Large intestine (tissue), 12 donors: ENCODE measurements at places on chromosomes 2 and 18. TPM values are rescaled to one million over a fixed set of nuclear protein-coding genes. Genes with fewer than 3 reads are reported as not detected.
A peak's percentile ranks its signal among the peaks of the same experiment; 100 is the strongest.

DNA sequence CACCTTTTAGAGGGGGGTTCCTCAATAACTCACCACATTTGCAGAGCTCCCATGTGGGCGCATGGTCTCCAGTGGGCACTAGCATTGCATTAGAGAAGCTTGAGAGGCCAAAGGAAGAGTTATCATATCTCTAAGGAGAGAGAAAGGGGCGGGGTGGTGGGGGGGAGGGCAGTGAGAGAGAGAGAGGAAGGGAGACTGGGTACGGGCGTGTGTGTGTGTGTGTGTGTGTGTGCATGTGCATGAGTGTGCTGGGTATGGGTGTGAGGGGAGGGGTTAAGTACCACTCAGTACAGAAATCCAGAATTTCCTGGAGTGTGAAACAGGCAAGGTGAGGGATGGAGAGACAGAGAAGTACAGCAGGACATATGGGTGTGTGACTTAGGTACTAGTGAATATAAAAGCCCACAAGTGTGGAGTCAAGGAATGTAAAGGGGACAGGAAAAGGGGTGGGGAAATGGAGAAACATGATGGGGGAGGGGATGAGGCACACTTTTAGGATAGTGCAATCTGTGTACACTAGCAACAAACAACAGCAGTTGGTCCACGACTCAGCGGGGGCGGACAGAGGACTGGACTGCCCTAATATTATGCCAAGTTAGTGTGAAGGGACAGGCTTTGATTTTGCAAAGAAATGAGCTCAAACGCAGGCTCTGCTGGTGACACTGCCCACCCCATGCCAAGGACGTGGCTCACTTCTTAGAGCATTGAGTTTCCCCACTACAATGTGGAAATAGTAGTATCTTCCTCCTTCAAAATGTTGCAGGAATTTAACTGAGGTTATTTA, 91.3 kb downstream of the SPRED2 start:
- H3K27me3 ChIP-seq, result no peaks in the 10 kb centered on the region
- H3K4me3 ChIP-seq, result no peak overlapping the region
- no peak for DNase-seq
- no peaks in the 10 kb centered on the region for H3K36me3 ChIP-seq
- peaks cover 3% of the 10 kb centered on the region for H3K4me1 ChIP-seq
- H3K27ac ChIP-seq, result no peak overlapping the region

- no peaks in the 10 kb centered on the region for H3K27me3 ChIP-seq
- H3K27ac ChIP-seq, result no peak overlapping the region
- no peak for DNase-seq
- H3K4me3 ChIP-seq, result no peak overlapping the region
- no peaks in the 10 kb centered on the region for H3K36me3 ChIP-seq
- no peaks in the 10 kb centered on the region for H3K4me1 ChIP-seq
Observed at GRCh38 chr2:31997653-31998052, 13.2 kb downstream of the MEMO1 start.

- no peak overlapping the region for H3K4me3 ChIP-seq
- H3K27ac ChIP-seq, result no peak overlapping the region
- peaks cover 12% of the 10 kb centered on the region for H3K4me1 ChIP-seq
- DNase-seq, result no peak
- H3K36me3 ChIP-seq, result no peaks in the 10 kb centered on the region
Observed at GRCh38 chr2:120346667-120347358, 877 bp downstream of the INHBB start.

DNA sequence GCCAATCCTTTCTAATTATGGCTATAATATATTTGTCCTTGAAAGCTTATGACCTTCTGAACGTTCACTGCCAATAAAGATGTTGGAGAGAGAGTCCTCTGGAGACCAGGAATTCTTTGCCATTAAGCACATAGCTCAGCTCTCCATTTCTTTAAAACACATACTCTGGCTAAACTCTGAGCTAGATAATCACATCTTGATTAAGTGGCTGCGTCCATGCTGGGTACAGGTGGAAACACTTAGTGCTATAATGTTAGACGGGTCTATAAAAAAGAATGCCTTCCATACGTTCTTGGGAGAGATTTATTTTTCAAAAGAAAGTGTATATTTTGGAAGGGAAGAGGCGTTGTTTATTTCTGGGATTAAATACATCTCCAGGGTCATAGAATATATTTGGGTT, 314.5 kb downstream of the LPIN1 start:
- DNase-seq, result no peak
- no peaks in the 10 kb centered on the region for H3K36me3 ChIP-seq
- no peaks in the 10 kb centered on the region for H3K4me1 ChIP-seq
- no peak overlapping the region for H3K4me3 ChIP-seq

CD207 gene
- 1.9 TPM for polyA plus RNA-seq

- no peak overlapping the region for H3K27ac ChIP-seq
- no peak for DNase-seq
- H3K36me3 ChIP-seq, result no peaks in the 10 kb centered on the region
- no peaks in the 10 kb centered on the region for H3K4me1 ChIP-seq
Observed at GRCh38 chr18:48583573-48583972, 44.7 kb downstream of the CTIF start.

COLEC12 gene
- polyA plus RNA-seq, result 19.1 TPM

- no peaks in the 10 kb centered on the region for H3K4me1 ChIP-seq
- no peak overlapping the region for H3K27ac ChIP-seq
- no peak for DNase-seq
Observed at GRCh38 chr18:26082475-26082874, 7.9 kb downstream of the SS18 start.

DNA sequence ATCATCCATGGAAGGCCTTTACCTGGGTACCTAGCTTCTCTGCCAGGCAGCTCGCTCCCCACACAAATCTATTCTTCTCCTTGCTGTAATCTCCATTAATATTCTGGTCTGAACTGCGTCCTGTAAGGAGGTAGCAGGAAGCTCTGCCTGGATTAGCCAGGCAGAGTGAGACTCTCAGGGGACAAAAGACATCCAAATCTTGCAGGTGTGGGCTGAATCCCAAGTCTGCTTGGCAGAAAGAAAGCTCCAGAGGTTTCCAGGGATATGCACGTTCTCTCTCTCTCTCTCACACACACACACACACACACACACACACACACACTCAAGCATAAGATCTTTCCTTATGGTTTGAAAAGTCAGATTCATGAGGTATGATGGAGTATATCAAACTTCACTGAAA, 66.5 kb downstream of the THNSL2 start:
- no peak overlapping the region for H3K4me3 ChIP-seq
- H3K27me3 ChIP-seq, result no peaks in the 10 kb centered on the region
- DNase-seq, result no peak
- no peaks in the 10 kb centered on the region for H3K4me1 ChIP-seq

DNA sequence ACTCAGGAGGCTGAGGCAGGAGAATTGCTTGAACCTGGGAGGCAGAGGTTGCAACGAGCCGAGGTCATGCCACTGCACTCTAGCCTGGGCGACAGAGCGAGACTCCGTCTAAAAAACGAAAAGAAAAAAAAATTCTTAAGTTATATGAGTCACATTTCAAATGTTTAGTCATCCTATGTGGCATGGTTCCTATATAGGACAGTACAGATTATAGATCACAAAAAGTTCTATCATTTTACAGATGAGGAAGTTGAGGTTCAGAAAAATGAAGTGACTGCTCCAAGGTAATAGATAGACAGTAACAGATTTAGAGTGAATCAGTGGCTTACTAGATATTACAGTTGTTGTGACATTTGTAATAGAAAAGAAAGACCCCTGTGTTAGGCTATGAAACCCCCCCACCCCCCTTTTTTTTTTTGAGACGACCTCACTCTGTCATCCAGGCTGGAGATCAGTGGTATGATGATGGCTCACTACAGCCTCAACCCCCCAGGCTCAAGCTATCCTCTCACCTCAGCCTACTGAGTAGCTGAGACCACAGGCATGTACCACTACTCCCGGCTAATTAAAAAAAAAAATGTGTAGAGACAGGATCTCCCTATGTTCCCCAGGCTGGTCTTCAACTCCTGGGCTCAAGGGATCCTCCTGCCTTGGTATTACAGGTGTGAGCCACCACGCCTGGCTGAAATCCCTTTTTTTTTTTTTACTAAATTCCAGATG, 22.7 kb downstream of the PTPN4 start:
- no peaks in the 10 kb centered on the region for H3K4me1 ChIP-seq
- H3K4me3 ChIP-seq, result no peak overlapping the region
- H3K27me3 ChIP-seq, result no peaks in the 10 kb centered on the region
- H3K36me3 ChIP-seq, result peaks cover 2% of the 10 kb centered on the region
- H3K27ac ChIP-seq, result no peak overlapping the region
- DNase-seq, result no peak

C2orf15 gene
- 7.5 TPM for polyA plus RNA-seq

DNA sequence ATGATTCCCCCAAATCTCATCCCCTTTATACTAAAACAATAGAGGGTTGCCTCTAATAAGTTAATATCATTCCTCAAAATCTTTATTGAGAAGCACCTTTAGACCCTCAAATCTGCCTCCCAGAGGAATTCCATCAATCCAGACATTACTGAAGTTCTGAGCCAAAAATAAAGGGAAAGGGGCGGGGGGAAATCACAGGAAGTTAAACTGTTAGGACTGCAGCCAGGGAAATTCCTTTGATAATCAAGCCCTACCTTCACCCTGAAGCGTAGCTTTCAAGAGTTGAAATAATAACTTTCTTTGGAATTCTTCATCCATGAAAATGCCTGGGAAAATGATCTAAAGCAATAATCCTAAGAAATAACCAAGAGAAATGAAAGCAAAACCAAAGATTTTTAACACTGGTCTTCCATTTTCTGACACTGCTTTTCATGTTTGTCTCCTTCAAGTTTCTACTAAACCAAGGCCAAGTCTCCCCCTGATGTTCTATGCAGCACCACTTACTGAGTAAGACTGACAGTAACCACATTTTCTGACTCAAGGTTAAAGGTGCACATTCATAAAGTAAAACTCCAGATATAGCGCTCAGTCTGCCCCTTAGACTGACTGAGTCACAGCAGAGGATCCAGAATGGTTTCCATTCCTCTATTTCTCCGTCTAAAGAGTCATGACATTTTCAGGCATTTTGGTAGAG, 78.2 kb downstream of the TCF4 start:
- DNase-seq, result no peak
- H3K27me3 ChIP-seq, result no peaks in the 10 kb centered on the region
- H3K4me1 ChIP-seq, result no peaks in the 10 kb centered on the region
- no peaks in the 10 kb centered on the region for H3K36me3 ChIP-seq
- H3K27ac ChIP-seq, result peak overlapping the region; percentile 30

OSGEPL1 gene
- polyA plus RNA-seq, result 11.8 TPM

DNA sequence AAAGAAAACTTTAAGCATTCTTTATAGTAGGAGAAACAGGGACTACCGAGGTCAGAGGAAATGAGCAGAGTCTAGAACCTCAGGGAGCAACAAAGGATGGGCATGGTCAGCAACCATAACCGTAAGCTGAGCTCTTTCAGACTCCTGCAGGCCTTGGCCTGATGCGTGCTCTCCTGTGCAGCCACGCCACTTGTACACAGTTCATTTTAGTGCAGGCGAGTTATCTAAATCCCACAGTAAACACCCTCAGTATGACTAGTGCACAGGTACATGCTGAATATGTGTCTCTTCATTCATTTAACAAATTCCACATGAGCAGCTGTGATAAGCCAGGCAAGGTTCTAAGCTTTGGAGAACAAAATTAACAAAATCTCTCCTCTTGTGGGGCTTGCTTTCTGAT, 401.2 kb upstream of the RAB12 start:
- no peaks in the 10 kb centered on the region for H3K36me3 ChIP-seq
- H3K4me3 ChIP-seq, result no peak overlapping the region
- DNase-seq, result no peak
- no peak overlapping the region for H3K27ac ChIP-seq

GRCh38 chr2:20150806-20151571, 73.9 kb downstream of the SDC1 start:
- no peak for DNase-seq
- peaks cover 5% of the 10 kb centered on the region for H3K4me1 ChIP-seq
- H3K4me3 ChIP-seq, result no peak overlapping the region
- H3K36me3 ChIP-seq, result no peaks in the 10 kb centered on the region
- H3K27ac ChIP-seq, result no peak overlapping the region

DNA sequence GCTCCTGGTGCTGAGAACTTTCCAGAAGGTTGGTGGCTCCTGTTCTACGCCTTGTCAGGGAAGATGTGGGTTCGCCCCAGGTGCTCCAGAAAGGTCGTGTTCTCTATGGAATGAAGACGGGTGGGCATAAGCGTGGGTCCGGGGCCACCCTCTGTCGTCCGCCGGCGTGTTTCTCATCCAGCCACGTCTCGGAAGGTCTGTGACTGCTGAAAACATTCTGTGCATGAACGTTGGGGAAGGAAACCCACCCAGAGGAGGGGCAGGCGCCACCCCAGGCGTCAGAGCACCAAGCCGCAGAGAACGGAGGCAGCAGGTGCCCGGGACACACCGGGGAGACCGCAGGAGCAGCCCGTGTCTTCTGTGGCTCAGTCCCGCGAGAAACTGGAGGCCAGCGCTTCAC, 118.2 kb downstream of the RTP5 start:
- no peak overlapping the region for H3K27ac ChIP-seq
- H3K27me3 ChIP-seq, result no peaks in the 10 kb centered on the region
- no peaks in the 10 kb centered on the region for H3K4me1 ChIP-seq
- no peak overlapping the region for H3K4me3 ChIP-seq

- H3K27me3 ChIP-seq, result no peaks in the 10 kb centered on the region
- H3K4me1 ChIP-seq, result no peaks in the 10 kb centered on the region
- peaks cover 8% of the 10 kb centered on the region for H3K36me3 ChIP-seq
- H3K27ac ChIP-seq, result no peak overlapping the region
Observed at GRCh38 chr2:84417453-84418145, 41.5 kb downstream of the SUCLG1 start.

- peaks cover 19% of the 10 kb centered on the region for H3K4me1 ChIP-seq
- peak; percentile 69 for DNase-seq
- H3K27me3 ChIP-seq, result no peaks in the 10 kb centered on the region
- no peaks in the 10 kb centered on the region for H3K36me3 ChIP-seq
Observed at GRCh38 chr2:99569386-99569785, 79.6 kb upstream of the REV1 start.

TTC32 gene
- polyA plus RNA-seq, result 24.0 TPM

- H3K27me3 ChIP-seq, result no peaks in the 10 kb centered on the region
- no peaks in the 10 kb centered on the region for H3K4me1 ChIP-seq
- DNase-seq, result no peak
- H3K4me3 ChIP-seq, result no peak overlapping the region
Observed at GRCh38 chr2:83757329-83757728, 701.8 kb downstream of the SUCLG1 start.

- no peak for DNase-seq
- no peak overlapping the region for H3K4me3 ChIP-seq
- H3K27ac ChIP-seq, result no peak overlapping the region
- no peaks in the 10 kb centered on the region for H3K36me3 ChIP-seq
Observed at GRCh38 chr18:13614641-13615288, 111.6 kb downstream of the FAM210A start.

GRCh38 chr18:50820901-50821520, 1.2 kb upstream of the MRO start:
- H3K36me3 ChIP-seq, result no peaks in the 10 kb centered on the region
- peaks cover 26% of the 10 kb centered on the region for H3K4me1 ChIP-seq
- H3K27ac ChIP-seq, result no peak overlapping the region
- H3K4me3 ChIP-seq, result no peak overlapping the region
- no peaks in the 10 kb centered on the region for H3K27me3 ChIP-seq
- no peak for DNase-seq

DSG1 gene
- 0.19 TPM for polyA plus RNA-seq

GRCh38 chr2:240435948-240436682, 652 bp downstream of the GPC1 start:
- no peaks in the 10 kb centered on the region for H3K36me3 ChIP-seq
- no peak for DNase-seq
- peaks cover 40% of the 10 kb centered on the region for H3K27me3 ChIP-seq

CCDC85A gene
- 1.0 TPM for polyA plus RNA-seq

KYNU gene
- polyA plus RNA-seq, result 3.1 TPM

CACNB4 gene
- 1.8 TPM for polyA plus RNA-seq
